Cardiac muscle cell (in vitro differentiated cells and primary cell): ENCODE measurements at places on chromosomes 3 and 15.

GRCh38 chr15:40847223-40847961, 3.5 kb downstream of the SPINT1 start:
- peak; percentile 76 for DNase-seq

DNA sequence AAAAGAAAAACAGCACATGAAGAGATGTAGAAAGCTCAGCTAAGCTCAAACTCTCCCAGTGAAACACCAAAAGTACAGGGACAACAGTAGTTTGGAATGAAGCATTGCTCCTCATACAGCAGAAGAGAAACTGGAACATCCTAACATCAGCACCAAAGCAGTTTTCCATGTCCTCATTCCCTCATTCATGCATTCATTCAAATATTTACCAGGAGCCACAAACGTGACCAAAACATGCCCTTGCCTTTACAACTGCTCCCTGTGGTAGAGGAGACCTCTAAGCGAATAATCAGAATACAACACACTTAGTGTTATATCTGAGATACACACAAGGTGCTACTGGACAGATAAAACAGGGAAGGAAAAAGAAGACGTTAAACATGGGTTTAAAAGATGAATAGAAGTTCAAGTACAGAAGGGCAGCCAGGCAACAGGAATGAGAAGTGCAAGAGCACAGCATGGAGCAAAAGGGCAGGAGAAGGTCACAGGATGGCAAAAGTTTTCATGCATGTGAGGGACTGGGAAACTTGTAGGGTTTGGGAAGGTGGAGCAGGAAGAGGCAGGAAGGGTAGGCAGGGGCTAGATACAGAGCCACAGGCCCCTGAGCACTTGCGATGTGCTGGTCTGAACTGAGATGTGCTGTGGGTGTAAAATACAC, 58.5 kb upstream of the LMCD1 start:
- no peak for DNase-seq

- DNase-seq = no peak
These were observed 277.9 kb downstream of the UNC13C start for GRCh38 chr15:54256190-54256589.

- DNase-seq = no peak
These were observed 10.3 kb downstream of the STOML1 start for GRCh38 chr15:73981761-73982221.

- no peak for DNase-seq
These were observed 9.8 kb upstream of the SNRPN start for GRCh38 chr15:24944954-24945353.

GRCh38 chr15:35560258-35560657, 14.3 kb upstream of the DPH6 start:
- DNase-seq = no peak

- peak; percentile 28 for DNase-seq
These were observed 59.5 kb upstream of the STRIT1 start for GRCh38 chr3:155352900-155353490.

GRCh38 chr3:185084901-185085300, 68.0 kb downstream of the C3orf70 start:
- no peak for DNase-seq

- peak; percentile 90 for DNase-seq
These were observed 23.6 kb downstream of the SEC61A1 start for GRCh38 chr3:128075522-128076482.
